Stimulated activated CD4-positive, alpha-beta T cell treated with anti-CD3 and anti-CD28 coated beads, TNF-alpha, amount 100 ng/mL, for 24 hours (primary cell): ENCODE measurements at places on chromosomes 2 and 18.
A peak's percentile ranks its signal among the peaks of the same experiment; 100 is the strongest.

GRCh38 chr2:28350791-28351285, 41.8 kb upstream of the FOSL2 start:
- DNase-seq: no peak

GRCh38 chr2:221465776-221466175, 106.3 kb downstream of the EPHA4 start:
- no peak for DNase-seq

- no peak for DNase-seq
These were observed 4.0 kb upstream of the NOP58 start for GRCh38 chr2:202261531-202261930.

- no peak for DNase-seq
These were observed 55.2 kb downstream of the LDLRAD4 start for GRCh38 chr18:13273800-13274199.

DNA sequence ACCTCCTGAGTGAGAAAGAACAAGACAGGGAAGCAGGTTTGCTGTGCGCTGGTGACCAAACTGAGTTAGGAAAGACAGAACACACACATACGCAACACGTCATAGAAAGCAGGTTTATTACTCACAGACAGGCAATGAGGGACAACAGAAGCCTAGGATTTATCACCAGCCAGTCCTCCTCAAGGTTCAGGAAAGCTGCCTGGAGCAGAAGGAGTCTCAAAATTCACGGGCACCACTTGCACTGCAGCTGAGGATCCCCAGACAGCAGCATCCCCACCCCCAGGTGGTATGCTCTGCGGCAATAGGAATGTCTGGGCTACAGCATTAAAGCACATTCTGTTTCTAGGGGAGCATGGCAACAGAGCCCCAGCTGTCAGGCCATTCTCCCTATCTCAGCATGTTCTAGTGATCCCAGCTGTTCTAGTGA, 284.4 kb upstream of the RGPD4 start:
- no peak for DNase-seq

GRCh38 chr2:220347626-220348025, 720.2 kb downstream of the SLC4A3 start:
- DNase-seq: no peak

DNA sequence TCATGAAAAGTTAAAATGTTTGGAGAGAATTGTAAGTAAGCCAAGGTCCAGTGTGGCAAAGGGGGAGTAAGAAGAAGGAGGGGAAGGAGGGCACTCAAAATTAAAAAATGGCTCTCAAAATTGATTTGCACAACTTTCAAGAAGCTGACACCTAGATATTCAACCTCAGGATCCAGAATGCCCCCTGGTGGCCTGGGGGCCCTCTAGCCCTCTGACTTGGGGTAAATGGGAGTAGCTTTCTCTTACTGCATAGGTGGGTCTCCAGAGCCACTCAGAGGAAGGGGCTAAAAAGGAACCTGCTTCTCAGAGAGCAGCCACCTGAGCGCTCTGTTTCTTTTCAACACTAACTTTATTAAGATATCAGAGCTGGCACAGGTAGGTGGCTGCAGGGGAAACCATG, 968.5 kb downstream of the BCL11A start:
- no peak for DNase-seq

DNA sequence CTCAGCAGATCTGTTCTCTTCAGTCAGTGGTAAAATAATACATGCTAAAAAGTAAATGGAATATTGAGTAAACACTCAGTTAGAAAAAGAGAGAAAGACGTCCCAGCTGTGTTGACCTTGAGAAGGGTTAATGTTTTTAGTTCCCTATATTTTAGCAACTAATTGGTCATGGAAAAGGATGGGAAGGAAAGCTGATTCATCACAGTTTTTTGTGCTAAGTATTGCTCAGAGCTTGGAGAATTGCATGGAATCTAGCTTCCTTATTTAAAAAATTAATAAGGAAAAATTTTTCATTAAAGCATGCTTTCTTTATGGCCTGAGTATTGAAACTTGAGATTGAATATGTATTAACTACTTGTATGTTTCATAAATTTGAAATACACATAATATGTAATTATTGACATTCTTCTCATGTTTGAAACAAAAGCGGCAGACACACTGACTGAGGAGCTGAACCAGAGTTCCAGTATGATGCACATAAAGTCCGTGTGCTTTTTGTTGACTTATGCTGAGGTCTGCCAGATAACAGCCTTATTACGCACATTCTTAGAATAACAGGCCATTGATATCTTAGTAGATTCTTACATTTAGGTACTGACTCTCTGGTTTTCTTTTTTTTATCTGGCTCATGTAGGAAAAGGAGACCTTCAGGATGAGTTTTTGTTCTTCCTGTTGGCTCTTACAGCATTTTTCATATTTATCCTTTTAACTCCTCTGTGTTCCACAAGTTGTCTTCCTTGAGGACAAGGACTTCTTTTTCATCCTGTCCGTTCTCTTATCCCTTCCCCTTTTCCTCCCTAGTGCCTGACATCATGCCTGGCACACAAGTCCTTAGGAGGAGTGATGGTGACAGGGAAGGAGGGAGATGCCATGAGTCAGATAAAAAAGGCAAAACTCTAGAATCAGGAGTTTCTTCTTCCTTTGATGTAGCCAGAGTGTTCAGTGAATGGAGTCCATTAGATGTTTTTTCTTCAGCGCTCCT, 194.1 kb downstream of the PTPRM start:
- no peak for DNase-seq

GRCh38 chr2:2719015-2719414, 387.9 kb upstream of the MYT1L start:
- DNase-seq: no peak

DNA sequence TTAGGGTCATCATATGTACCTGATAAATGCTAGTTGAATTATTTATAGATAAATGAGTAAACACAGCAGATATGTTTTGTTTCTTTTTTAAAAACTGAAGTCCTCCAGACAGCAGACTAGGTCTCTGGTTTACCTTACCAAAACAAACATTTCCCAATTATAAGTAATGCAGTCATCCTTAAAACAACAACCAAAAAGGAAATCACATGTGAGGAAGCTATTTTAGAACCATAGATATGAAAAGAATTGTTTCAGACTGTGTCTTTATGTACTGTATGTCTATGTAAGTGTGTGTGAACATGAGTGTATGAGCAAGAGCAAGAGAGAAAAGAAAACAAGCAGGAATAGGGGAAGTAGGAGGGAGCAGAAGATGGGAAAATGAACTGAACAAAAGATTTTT, 441.0 kb downstream of the CPS1 start:
- DNase-seq: no peak

GRCh38 chr18:26803643-26804042, 61.9 kb downstream of the AQP4 start:
- no peak for DNase-seq

GRCh38 chr18:21513741-21514140, 86.8 kb downstream of the ESCO1 start:
- DNase-seq: no peak

DNA sequence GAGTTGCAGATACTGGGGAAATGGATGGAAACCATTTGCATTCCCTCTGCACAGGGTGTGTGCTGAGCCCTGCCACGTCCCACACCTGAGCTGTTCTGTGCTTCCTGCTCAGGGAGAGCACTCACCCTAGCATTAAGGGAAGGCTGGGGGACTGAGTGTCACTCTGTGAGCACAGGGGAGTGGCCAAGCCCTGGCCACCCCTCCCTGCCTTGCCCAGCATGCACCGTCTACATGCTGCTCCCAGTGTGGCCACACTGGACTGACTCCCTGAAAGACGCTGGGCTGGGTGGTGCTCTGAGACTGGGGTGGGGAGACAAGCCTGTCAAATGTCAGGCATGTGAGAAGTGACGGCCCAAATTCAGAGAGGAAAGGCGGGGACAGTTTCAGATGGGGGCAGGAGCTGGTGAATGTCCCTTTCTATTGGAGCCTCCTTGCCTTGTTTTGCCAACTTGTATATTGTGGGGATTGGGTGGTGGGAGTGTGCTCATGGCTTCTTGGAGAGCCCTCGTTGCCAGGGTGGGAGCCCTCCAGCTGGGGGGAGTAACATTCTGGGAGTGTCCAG, 298.4 kb upstream of the HS6ST1 start:
- no peak for DNase-seq

DNA sequence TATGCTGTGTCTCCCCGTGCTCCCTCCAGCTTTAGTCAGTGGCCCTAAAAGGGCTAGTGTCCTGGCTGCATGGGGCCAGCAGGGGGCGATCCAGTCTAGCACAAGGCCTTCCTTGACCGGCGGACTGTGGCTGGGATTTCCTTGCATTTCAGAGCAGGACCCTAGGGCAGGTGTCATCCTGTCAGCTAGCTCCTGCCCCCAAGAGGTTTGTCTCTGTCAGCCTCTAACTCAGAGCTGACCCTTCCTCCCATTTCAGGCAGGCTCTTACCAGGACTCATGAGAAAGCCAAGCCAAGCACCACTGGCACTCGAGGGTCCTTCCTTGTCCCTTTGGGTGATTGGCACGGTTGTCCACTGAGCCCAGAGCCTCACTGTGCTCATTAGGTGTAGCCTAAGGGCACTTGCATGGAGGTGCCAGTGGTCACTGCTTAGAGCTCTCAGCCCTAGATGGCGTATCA, 140.3 kb downstream of the RPIA start:
- no peak for DNase-seq

DNA sequence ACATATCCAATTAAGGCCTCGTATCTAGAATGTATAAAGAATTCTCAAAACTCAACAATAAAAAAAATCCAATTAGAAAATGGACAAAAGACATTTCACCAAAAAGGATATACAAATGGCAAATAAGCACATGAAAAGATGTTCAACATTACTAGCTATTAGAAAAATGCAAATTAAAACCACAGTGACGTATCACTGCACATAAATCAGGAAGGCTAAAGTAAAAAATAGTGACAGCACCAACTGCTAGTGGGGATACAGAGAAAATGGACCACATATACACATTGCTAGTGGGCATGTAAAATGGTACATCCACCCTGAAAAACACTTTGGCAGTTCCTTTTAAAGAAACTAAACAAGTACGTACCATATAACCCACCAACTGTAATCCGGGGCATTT, 59.7 kb downstream of the SMAD4 start:
- DNase-seq: no peak

DNA sequence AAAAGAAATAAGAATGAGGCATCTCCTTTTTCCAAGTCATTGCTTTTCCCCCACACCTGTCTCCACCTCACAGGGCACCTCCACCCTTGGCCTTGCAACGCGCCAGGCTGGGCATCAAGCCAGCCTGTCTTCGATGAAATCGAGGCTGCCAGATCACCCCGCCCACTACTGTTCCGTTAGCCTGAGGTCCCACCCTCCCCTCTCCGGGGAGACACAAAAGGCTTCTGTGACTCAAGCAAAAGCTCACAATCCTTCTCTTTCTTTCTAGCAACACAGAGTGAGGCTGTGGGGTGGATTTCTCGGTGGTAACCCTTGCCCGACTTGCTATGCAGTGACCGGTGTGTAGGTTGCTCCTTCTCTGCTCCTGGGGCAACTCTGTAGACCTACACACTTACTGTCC, 9.9 kb downstream of the TNP1 start:
- peak; percentile 27 for DNase-seq

DNA sequence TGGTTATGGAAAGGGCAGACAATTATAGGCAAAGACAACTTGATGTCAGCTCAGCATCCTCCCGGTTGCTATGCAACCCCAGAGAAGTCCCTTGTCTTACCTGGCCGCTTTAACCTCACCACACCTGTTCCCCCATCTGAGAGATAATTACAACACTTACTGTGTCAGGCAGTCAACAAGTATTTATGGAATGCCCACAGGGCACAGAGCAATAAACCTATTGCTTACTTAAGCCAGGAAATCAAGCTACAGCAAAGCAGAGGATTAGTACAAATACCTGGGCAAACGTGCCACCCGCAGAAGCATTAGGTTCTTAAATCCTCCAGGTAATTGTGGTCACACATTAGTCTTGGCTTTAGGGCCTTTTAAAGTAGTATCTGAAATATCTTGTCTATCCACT, 320.4 kb upstream of the REV1 start:
- DNase-seq: no peak

DNA sequence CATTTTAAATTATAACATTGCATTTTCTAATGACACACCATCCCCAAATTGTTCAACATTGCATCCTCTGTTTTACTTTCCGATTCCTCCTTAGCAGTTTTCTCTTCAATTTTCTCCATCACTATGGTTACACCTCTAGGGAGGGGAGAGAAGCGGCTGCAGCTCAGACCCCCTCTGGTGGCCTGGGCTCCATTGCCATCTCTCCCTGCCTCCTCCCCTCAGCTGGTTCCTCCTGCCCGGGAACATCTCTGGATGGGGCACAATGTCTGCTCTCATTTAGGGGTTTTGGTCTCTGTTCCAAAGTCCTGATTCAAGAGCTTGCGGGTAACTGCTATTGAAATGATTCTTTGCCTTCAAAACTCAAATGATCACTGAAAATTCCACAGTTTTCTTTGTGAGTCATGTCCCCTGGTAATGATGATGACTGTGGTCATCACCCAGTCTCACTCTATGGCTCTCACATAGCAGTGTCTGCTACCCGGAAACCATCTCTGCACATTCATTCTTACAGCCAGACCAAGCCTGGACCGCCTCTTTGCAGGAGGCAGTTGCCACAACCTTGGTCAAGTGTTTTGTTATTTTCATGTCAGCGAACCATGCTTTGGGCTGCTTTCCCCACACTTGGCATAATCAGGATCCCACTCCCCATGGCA, 263.9 kb downstream of the ALPK2 start:
- DNase-seq: no peak

GRCh38 chr2:119155633-119156032, 2.9 kb downstream of the C1QL2 start:
- DNase-seq: no peak

DNA sequence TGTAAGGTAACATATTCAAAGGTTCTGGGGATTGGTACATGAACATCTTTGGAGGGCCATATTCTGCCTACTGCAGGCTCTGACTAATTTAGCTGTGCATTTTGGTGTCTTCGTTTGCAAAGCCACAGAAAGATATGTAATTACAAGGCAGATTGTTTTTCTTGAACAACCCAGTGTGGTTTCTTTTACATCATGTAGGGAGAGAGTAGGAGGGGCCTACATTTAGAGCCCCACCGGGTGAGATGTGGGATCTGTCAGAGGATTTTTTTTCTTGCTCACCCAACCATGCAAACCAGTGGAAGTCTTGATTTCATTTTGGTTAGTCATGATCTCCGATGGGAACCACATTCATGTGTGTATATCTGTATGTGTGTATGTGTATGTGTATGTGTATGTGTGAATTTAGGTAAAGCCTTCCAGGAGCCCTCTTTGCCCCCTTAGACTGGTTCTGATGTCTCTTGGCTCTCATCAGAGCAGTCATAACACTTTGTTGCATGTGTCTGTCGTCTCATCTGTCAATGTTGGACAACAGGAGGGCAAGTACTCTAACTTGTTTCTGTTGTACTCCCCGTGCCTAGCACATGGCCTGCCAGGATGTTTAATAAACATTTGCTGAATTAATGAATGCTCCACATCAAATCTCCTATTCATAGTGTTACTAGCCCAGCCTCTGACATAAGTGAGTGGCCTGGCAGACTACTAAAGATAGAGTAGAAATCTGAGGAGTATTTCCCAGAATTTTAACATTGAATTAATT, 239.9 kb downstream of the MTX2 start:
- no peak for DNase-seq

- no peak for DNase-seq
These were observed 164.8 kb downstream of the RIT2 start for GRCh38 chr18:42950732-42951131.

- DNase-seq: no peak
These were observed 155.9 kb upstream of the MEIS1 start for GRCh38 chr2:66279024-66279423.

- DNase-seq: no peak
These were observed 528.8 kb downstream of the CPS1 start for GRCh38 chr2:211085056-211085680.

- DNase-seq: peak; percentile 57
These were observed 143.6 kb upstream of the MAP3K20 start for GRCh38 chr2:172931918-172932520.
